Activated CD8-positive, alpha-beta memory T cell treated with anti-CD3 and anti-CD28 coated beads for 36 hours (primary cell): ENCODE measurements at places on chromosomes 5 and 9. TPM values are rescaled to one million over a fixed set of nuclear protein-coding genes. Genes with fewer than 3 reads are reported as not detected.

HRH2 gene
- total RNA-seq = 32.6 TPM

PAEP gene
- not detected for total RNA-seq

OR1J2 gene
- total RNA-seq = not detected

CATSPER3 gene
- 0.17 TPM for total RNA-seq

C9 gene
- total RNA-seq = not detected

PHYHD1 gene
- not detected for total RNA-seq
